ENCODE measurements at places on chromosomes 7 and 10.
A peak's percentile ranks its signal among the peaks of the same experiment; 100 is the strongest.

DNA sequence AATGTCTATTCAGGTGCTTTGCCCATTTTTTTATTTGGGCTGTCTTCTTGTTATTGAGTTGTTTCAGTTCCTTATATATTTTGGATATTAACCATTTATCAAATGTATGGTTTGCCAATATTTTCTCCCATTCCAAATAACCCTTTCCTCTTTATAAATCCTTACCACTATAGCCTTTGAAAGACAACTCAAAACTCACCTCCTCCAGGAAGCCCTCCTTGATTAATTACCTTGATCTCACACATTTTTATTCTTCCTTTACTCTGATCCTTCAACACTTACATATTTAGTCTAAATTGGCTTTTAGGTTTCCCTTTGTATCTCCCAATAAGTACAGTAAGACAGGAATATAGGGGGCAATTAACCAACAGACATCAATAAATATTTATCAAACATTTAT lies 42.9 kb downstream of the NRCAM start:
- H3K4me3 ChIP-seq, result no peak overlapping the region
- DNase-seq, result no peak
- H3K27me3 ChIP-seq, result no peaks in the 10 kb centered on the region
- H3K27ac ChIP-seq, result no peak overlapping the region
- H3K4me1 ChIP-seq, result peaks cover 52% of the 10 kb centered on the region
- peaks cover 5% of the 10 kb centered on the region for H3K36me3 ChIP-seq

DNA sequence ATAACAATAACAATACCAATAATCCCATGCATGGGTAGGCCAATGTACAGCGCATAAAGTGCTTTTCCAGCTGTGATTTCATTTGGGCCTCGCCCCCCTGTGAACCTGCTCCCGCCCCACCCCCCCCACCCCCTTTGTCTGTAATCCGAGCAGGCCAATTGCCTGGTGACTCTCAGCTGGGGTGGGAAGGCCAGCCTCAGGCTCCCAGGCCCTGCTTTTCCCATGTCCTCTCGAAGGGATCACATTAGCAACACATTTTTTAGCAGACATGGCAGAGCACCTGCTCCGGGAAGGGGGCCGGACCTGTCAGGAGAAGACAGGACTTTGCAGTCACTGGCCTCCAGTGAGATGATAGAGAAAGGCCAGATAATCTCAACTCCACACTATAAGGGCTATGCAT lies 439.3 kb downstream of the RPS24 start:
- DNase-seq, result no peak
- H3K36me3 ChIP-seq, result no peaks in the 10 kb centered on the region
- no peak overlapping the region for H3K27ac ChIP-seq
- H3K4me3 ChIP-seq, result no peak overlapping the region

GRCh38 chr7:150363872-150364271 lies 4.8 kb upstream of the REPIN1 start:
- no peaks in the 10 kb centered on the region for H3K27me3 ChIP-seq
- peak overlapping the region; percentile 29 for H3K4me3 ChIP-seq
- DNase-seq, result no peak
- H3K36me3 ChIP-seq, result peaks cover under 1% of the 10 kb centered on the region

DNA sequence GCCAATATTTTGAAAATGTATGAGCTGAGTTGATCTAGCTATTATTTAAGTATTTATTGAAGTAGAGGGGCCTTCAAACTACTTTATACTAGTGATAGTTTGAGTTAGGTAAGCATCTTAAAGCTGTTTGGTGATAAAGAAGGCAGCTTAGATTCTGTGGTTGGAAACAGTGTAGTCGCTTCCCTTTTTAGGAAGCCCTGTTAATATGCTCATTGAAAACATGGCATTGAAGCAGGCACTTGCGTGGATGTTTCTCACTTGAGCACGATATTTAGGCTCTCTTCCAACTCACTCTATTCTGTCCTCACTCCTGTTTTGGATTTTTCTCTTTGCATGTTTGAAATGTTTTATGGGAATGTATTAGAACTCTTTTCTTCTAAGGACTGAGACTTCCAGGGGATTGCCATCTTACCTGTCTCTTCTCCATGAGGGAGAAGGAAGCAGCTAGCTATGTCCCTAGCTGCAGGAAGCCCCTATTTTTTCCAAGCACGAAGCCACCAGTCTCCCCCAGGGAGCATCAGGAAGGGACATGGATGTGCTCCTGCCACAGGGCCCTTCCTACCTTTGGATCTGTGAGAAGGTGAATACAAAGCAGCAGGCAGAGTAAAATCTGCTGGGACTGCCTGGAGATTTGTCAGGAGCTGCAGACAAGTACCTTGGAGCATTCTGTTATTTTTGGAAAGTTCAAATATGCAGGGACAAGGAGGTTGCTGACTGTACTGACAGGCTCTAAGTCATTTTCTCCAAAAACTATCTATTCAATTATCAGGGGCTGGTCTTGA lies 22.0 kb upstream of the BMPR1A start:
- no peaks in the 10 kb centered on the region for H3K36me3 ChIP-seq
- H3K27ac ChIP-seq, result no peak overlapping the region
- H3K4me3 ChIP-seq, result no peak overlapping the region
- H3K4me1 ChIP-seq, result no peaks in the 10 kb centered on the region

- DNase-seq, result no peak
- H3K4me3 ChIP-seq, result no peak overlapping the region
- no peak overlapping the region for H3K27ac ChIP-seq
- peaks cover 7% of the 10 kb centered on the region for H3K36me3 ChIP-seq
- H3K4me1 ChIP-seq, result no peaks in the 10 kb centered on the region
Observed at GRCh38 chr7:152865011-152865410, 105.5 kb downstream of the ACTR3B start.

DNA sequence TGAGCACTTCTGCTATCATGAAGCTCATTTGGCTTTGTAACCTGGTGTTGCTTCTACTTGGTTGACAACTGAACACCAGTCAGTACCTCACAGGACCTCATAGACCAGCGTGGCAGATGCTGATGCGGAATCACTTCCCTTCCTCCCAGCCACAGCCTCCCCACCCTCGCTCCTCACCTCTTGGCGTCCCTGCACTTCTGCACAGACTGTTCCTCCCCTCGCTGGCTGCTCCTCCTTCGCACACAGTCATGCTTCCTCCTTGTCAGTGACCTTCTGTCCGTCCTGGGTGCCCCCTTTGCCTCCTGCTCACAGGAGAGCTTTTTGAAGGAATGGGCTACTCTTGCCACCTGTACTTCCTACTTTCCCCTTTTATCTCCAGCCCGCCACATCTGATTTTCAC lies 61.4 kb upstream of the CTBP2 start:
- peaks cover 11% of the 10 kb centered on the region for H3K27me3 ChIP-seq
- no peak overlapping the region for H3K4me3 ChIP-seq
- H3K36me3 ChIP-seq, result no peaks in the 10 kb centered on the region
- H3K4me1 ChIP-seq, result no peaks in the 10 kb centered on the region
- H3K27ac ChIP-seq, result no peak overlapping the region

GRCh38 chr7:122068046-122068445 lies 76.0 kb downstream of the AASS start:
- no peaks in the 10 kb centered on the region for H3K4me1 ChIP-seq
- DNase-seq, result no peak
- H3K36me3 ChIP-seq, result no peaks in the 10 kb centered on the region
- H3K27ac ChIP-seq, result no peak overlapping the region

DNA sequence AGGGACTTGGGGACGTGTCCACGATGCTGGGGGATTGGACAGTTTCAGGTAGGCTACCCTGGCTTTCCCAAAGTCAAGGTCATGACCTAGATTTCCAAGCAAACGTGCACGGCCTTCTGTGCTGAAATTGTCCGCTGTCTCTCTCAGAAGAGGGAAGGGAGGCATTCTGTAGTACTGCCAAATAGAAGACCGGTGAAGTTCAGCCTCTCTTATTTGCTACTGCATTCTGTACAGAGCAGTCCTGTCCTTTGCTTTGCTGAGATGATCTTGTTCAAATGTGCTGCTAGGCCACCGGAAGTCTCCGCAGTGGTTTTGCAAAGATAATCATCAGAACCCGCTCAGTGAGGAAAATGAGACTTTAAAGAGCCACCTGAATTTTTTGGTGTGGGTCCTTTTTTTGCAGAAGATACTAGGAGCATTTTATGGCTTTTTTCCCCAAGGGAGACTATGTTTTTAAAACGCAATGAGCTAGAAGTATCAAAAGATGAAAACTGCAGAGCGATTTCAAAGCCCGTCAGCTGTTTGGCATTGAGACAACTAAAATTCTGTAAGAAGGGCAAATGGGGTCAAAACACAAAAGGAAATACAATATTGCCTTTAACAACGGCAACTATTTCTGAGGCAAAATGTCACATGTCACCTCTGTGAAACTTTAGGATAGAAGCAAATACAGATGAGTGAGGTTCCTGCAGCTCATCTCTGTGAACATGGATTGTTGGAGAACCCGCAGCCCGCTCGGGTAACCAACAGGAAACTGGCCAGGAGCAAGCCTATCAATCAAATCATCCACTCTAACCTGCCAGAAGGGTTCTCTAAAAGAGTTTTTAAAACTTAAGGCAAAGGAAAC lies 1.3 kb upstream of the NMT2 start:
- H3K4me3 ChIP-seq, result peak overlapping the region; percentile 58
- no peak overlapping the region for H3K27ac ChIP-seq
- H3K27me3 ChIP-seq, result no peaks in the 10 kb centered on the region
- H3K4me1 ChIP-seq, result peaks cover 26% of the 10 kb centered on the region

DNA sequence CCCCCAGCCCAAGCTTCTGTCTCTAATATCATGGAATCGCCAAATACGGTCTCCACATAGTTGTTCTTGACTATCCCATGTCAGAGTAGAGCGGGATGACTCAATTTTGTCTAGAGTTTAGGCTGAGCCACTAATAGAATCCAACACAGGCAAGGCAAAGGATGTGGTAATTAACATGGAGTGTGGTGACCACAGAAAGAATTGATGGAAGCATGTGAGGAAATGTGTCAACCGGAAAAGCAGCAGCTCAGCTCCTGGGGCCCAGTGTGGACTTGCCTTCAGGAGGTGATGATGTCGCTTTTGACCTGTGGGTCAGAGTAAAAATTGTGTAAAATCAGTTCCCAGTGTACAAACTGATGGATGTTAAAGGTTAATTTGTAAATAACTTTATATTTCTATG lies 139.3 kb upstream of the KLF6 start:
- H3K27me3 ChIP-seq, result no peaks in the 10 kb centered on the region
- no peak overlapping the region for H3K27ac ChIP-seq
- DNase-seq, result no peak
- no peaks in the 10 kb centered on the region for H3K36me3 ChIP-seq
- H3K4me3 ChIP-seq, result no peak overlapping the region

DNA sequence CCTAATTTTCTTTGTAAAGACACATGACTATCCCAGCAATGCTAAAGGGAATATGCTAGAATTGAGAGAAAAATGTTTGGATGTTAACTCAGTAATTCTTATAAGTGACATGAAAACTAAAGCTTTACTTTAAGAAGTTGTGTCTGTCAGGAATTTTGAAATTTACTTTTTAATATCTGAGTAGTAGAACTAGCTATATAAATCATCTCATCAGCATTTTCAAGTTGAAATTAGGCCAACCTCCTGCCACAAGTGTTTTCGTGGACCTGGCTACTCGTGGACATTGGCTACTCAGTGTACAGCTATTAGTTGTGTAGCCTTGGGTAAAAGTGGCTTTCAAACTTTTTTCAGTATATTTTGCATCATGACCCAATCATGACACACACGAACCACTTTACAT lies 70.5 kb downstream of the ADD3 start:
- no peak for DNase-seq
- no peaks in the 10 kb centered on the region for H3K27me3 ChIP-seq
- peak overlapping the region; percentile 85 for H3K4me3 ChIP-seq
- peak overlapping the region; percentile 99 for H3K27ac ChIP-seq
- peaks cover 91% of the 10 kb centered on the region for H3K4me1 ChIP-seq
- H3K36me3 ChIP-seq, result peaks cover 9% of the 10 kb centered on the region

- peaks cover 3% of the 10 kb centered on the region for H3K27me3 ChIP-seq
- no peak overlapping the region for H3K4me3 ChIP-seq
- no peaks in the 10 kb centered on the region for H3K36me3 ChIP-seq
- DNase-seq, result no peak
- H3K27ac ChIP-seq, result no peak overlapping the region
Observed at GRCh38 chr10:24707445-24707844, 16.2 kb downstream of the ARHGAP21 start.

GRCh38 chr7:103569621-103570305 lies 123.8 kb upstream of the SLC26A5 start:
- H3K4me3 ChIP-seq, result no peak overlapping the region
- H3K4me1 ChIP-seq, result no peaks in the 10 kb centered on the region
- peaks cover 5% of the 10 kb centered on the region for H3K27me3 ChIP-seq
- no peaks in the 10 kb centered on the region for H3K36me3 ChIP-seq
- no peak overlapping the region for H3K27ac ChIP-seq
- no peak for DNase-seq

GRCh38 chr7:25549271-25549921 lies 321.1 kb upstream of the NPVF start:
- H3K4me3 ChIP-seq, result no peak overlapping the region
- H3K36me3 ChIP-seq, result no peaks in the 10 kb centered on the region
- H3K27ac ChIP-seq, result no peak overlapping the region
- H3K27me3 ChIP-seq, result peaks cover 22% of the 10 kb centered on the region

GRCh38 chr7:157189405-157189804 lies 50.7 kb downstream of the UBE3C start:
- H3K36me3 ChIP-seq, result peaks cover 84% of the 10 kb centered on the region
- DNase-seq, result no peak
- no peak overlapping the region for H3K27ac ChIP-seq
- H3K4me1 ChIP-seq, result no peaks in the 10 kb centered on the region

GRCh38 chr10:132233501-132234085 lies 46.8 kb downstream of the DPYSL4 start:
- H3K27me3 ChIP-seq, result no peaks in the 10 kb centered on the region
- DNase-seq, result no peak

DNA sequence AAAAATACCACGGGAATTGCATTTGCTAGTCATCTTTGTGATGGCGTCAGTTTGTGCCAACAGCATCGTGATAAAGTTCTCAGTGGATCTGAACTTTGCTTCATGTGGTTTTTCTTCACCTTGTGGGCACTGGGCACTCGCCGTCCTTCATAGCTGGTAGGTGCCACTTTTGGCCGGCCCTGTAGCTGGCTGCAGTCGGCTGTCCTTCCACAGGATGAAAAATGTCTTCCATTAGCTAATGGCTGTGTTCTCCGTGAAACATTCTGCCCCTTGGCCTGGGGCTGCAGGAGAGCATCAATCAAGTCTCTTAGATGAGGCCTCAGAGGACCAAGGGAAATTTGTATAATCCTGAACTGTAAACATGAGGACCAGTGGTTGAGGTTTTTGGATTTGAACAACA lies 145.3 kb downstream of the DYNC1I1 start:
- H3K4me3 ChIP-seq, result no peak overlapping the region
- no peak for DNase-seq
- peaks cover 16% of the 10 kb centered on the region for H3K27me3 ChIP-seq
- no peak overlapping the region for H3K27ac ChIP-seq
- no peaks in the 10 kb centered on the region for H3K4me1 ChIP-seq
- H3K36me3 ChIP-seq, result no peaks in the 10 kb centered on the region

GRCh38 chr7:94417901-94418300 lies 23.2 kb downstream of the COL1A2 start:
- no peaks in the 10 kb centered on the region for H3K36me3 ChIP-seq
- peaks cover 6% of the 10 kb centered on the region for H3K27me3 ChIP-seq
- H3K4me3 ChIP-seq, result no peak overlapping the region
- H3K27ac ChIP-seq, result no peak overlapping the region
- no peak for DNase-seq
- no peaks in the 10 kb centered on the region for H3K4me1 ChIP-seq

GRCh38 chr7:80481196-80481884 lies 30.5 kb downstream of the GNAT3 start:
- H3K27ac ChIP-seq, result no peak overlapping the region
- H3K36me3 ChIP-seq, result no peaks in the 10 kb centered on the region
- no peak overlapping the region for H3K4me3 ChIP-seq
- DNase-seq, result no peak

All from activated B cell treated with CpG ODN at 0.5 μM for 24 hours (primary cell).